ENCODE measurements at places on chromosomes 7 and 10.

- DNase-seq = no peak
These were observed 91.0 kb downstream of the ZMIZ1 start for GRCh38 chr10:79159785-79160184.

GRCh38 chr10:3494131-3494837 is 290.7 kb downstream of the KLF6 start:
- no peak for DNase-seq

GRCh38 chr7:16403475-16403874 is 17.9 kb downstream of the CRPPA start:
- DNase-seq = no peak

- no peak for DNase-seq
These were observed 46.7 kb downstream of the HTRA1 start for GRCh38 chr10:122508021-122508420.

- no peak for DNase-seq
These were observed 8.5 kb upstream of the IL2RA start for GRCh38 chr10:6070660-6071059.

GRCh38 chr7:25885057-25885576 is 266.9 kb upstream of the NFE2L3 start:
- no peak for DNase-seq

- no peak for DNase-seq
These were observed 35.4 kb upstream of the CDK14 start for GRCh38 chr7:90560730-90561129.
